Cardiac septum (tissue), 1 donor: ENCODE measurements at places on chromosomes 1 and 21.

DNA sequence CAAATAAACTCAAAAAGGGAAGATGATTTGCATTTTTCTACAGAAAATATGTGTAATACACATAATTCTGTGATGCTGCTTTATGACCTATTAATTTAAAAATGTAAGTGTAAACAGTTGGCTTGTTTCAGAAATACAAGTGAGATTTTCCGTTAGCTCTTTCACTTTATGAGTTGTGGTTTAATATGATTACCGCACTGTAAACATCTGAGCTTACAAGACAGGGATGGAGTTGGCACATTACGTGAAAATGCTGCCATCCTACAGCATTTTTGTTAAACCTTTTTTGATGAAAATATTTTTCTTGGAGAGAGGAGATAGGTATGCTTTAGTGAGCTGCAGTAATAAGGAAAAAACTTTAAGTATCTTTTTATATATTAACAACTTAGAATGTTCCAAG lies 426.8 kb upstream of the ADAMTS5 start:
- DNase-seq = no peak

DNA sequence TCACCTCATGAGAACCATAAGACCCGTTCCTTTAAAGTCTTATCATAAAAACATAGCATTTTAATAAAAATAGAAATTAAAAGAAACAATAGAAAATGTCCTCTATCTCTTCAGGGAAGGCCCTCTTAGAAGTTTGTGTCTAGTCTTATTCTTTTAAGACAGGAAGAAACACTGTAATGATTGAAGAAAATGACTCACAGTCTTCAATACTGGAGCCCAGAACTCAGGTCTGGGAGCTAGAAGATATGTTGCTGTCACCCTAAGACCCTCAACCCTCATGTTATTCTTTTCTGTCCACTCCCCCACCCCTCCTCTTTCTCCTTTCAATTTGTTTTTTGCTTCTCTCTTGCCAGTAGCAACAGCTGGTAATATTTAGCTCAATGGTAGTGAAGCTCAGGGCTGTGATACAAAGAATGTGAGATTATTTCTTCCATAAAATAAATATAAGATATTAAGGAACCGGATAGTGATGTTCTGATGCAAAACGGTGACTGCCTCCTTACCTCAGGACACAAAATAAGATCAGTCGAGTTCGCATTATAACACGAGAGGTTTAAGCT lies 12.0 kb downstream of the DUSP10 start:
- DNase-seq = no peak

GRCh38 chr1:33001282-33001681 lies 35.4 kb downstream of the AK2 start:
- DNase-seq = no peak

GRCh38 chr1:176854758-176855745 lies 309.5 kb downstream of the ASTN1 start:
- DNase-seq = no peak

GRCh38 chr21:34574601-34575529 lies 40.0 kb downstream of the RCAN1 start:
- no peak for DNase-seq

- no peak for DNase-seq
Observed at GRCh38 chr1:35120458-35121133, 41.4 kb downstream of the ZMYM1 start.

- DNase-seq = no peak
Observed at GRCh38 chr1:186775036-186775435, 53.7 kb upstream of the PLA2G4A start.

DNA sequence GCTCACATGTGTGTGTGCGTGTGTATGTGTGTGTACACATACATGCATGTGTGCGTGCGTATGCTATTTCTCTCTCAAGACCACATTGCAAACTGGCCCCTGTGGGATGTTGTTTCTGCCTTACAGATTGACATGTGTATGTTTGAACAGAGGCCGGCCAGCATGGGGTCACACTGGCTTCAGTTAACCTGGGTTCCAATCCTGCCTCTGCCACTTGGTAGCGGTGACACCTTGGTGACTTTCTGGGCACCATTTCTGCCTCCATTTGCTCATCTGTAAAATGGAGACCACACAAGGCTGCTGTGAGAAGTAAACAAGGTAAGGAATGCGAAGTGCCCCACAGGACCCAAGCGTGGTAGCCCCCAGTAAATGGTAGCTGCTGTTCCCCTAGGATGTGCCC lies 51.7 kb downstream of the TCP10L start:
- no peak for DNase-seq

- no peak for DNase-seq
Observed at GRCh38 chr1:18396247-18396980, 84.3 kb upstream of the KLHDC7A start.

DNA sequence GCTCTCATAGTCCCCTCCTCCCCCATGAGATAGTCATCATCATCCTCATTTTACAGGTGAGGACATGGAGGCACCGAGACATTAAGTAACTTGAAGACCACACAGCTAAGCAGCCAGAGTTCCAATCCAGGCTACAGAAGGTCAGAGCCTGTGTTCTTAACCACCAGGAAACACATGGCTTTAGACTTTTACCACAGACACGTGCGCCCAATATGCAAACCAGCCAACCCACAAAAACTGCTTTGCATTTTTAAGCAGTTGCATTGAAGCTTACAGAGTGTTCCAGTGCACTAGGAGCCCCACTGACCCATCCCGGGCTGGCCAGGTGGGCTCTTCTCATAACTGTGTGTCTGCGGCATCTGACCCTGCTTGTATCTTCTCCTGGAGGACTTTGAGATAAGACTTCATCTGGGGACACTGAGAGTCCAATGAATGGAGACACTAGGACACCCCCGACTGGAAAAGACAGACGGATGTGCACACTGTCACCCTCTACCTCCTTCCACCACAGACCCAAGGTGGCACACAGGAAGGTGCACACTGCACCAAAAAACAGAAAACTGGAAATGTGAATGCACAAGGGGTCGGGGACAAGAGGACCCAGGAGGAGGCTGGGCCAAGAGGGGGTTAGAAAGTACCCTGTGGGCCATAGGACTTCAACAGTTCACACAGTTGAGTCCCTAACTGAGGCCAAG lies 56.4 kb downstream of the ETS2 start:
- DNase-seq = no peak

- peak; percentile 89 for DNase-seq
Observed at GRCh38 chr1:16019644-16020277, 1.9 kb upstream of the HSPB7 start.

- DNase-seq = peak; percentile 83
Observed at GRCh38 chr21:38289705-38290485, 33.1 kb downstream of the KCNJ15 start.

GRCh38 chr21:33268737-33269441 lies 2.7 kb downstream of the IL10RB start:
- DNase-seq = no peak

GRCh38 chr1:41455479-41456332 lies 28.8 kb downstream of the EDN2 start:
- peak; percentile 90 for DNase-seq

GRCh38 chr1:82125119-82125518 lies 324.4 kb downstream of the ADGRL2 start:
- DNase-seq = no peak

GRCh38 chr1:183391863-183392262 lies 26.3 kb downstream of the NMNAT2 start:
- DNase-seq = no peak

GRCh38 chr1:24558902-24559791 lies 3.3 kb downstream of the NCMAP start:
- peak; percentile 75 for DNase-seq

GRCh38 chr21:27250366-27250765 lies 283.5 kb upstream of the ADAMTS5 start:
- DNase-seq = no peak

DNA sequence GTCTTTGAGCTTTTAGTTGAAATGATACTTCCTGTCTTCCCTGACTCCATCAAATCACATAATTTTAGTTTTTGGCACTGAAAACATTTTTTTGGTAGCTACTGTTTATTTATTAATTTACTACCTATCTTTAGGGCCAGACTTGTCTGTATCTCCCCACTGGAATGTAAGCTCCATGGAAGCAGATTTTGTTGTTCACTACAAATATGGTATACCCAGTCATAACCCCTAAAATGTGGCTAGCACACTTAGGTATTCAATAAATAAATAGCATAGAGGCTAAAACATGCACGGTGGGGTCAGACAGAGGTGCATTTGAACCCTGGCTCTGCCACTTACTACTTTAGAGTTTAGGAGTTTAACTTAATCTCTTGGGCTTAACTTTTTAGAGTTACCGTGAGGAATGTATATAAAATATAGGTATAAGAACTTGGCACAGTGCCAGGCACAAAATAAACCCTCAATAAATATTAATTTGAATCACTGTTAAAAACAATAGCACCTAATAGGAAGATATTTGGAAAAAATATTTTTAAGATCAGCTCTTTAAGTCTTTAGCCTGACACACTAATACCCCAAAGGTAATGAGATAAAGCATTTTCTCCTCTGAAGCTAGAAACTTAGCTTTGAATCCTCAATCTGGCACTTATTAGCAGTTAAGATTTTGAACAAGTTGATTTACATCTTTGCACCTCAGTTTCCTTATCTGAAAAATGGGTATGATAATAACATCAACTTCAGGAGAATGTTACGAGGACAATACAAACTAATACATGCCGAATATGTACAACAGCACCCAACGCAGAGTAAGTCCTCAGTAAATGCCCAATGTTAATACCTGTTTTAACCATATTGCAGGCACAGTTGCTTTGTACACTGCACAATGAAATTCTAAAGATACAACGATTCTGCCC lies 59.6 kb upstream of the HP1BP3 start:
- no peak for DNase-seq

DNA sequence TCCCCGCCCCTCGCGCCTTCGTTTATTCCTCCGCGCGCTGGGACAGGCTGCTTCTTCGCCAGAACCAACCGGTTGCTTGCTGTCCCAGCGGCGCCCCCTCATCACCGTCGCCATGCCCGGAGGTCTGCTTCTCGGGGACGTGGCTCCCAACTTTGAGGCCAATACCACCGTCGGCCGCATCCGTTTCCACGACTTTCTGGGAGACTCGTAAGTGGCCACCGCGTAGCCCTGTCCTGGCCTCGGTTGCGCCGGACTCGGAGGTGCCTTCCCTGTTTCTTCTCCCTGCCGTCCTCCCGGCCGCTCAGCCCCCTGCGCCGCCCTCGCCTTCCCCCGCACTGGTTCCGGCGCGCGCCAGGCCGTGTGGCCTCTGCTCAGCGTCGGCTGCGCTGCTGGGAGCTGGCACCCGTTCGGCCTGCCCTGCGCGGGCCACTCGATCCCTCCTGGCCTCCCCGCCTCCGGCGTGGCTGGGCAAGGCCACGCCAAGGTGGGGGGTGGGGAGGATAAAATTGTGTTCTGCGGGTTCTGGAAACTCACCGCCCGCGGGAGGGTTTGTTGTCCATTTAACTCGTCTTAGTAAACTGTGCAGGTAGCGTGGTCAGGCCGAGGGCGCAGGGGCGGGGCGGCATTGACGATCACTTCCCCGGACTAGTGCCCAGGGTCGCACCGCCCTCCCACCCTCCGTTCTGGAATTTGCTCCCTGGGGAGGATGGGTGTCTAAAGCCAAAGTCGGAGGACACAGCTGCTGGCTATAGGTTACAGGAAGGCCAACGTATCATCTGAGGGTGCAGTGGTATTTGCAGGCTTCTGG lies at the start of gene PRDX6:
PRDX6 (plus strand) TSS at position 50 of the 808 bp plus-strand sequence; CDS start at position 113, 63 bp downstream.
- peak; percentile 96 for DNase-seq

DNA sequence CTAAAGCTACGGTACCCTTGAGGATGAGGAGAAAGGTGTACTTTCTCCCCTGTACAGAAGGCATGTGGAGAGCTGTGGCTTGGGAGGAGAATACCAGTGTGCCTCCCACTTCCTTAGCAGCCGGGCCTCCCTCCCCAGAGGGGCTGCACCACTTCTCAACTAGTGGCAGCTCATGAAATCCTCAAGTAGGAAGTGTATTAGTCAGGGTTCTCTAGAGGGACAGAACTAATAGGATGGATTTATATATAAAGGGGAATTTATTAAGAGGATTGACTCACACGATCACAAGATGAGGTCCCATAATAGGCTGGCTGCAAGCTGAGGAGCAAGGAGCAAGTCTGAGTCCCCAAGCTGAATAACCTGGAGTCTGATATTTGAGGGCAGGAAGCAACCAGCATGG lies 53.1 kb upstream of the PPP2R5A start:
- DNase-seq = no peak

DNA sequence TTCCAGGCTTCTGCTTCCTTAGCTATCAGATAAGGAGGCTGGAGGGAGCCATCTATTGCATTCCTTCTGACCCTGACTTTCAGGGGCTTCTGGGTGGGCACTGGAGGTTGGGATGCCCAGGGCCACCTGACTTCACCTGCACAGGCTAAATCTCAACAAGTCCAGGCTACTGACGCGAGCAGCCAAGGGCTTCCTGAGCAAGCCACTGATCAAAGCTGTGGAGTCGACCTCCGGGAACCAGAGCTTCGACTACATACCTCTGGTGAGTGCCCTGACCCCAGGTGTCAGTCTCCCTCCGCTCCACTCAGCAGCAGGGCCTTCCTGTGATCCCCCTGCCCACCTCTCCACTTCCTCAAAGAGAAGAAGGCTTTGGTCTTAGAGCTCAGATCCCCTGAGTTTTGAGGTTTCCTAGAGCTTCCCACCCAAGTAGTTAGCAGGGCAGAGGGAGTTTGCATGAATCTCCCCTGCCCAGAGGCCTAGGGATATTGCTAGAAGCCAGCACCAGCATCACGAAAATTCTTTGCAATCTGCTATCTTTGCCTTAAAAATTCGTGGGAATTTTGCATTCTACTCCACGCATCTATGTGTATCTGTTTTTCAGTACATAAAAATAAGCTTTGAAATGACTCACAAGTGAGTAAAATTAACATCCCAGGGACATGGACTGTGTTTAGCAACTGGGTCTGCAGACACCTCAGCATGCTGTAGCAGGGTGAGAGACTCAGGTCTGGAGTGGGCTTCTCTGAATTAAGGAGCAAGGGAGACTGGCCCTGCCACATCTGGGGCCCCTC lies 61.4 kb downstream of the VWA5B1 start:
- no peak for DNase-seq

DNA sequence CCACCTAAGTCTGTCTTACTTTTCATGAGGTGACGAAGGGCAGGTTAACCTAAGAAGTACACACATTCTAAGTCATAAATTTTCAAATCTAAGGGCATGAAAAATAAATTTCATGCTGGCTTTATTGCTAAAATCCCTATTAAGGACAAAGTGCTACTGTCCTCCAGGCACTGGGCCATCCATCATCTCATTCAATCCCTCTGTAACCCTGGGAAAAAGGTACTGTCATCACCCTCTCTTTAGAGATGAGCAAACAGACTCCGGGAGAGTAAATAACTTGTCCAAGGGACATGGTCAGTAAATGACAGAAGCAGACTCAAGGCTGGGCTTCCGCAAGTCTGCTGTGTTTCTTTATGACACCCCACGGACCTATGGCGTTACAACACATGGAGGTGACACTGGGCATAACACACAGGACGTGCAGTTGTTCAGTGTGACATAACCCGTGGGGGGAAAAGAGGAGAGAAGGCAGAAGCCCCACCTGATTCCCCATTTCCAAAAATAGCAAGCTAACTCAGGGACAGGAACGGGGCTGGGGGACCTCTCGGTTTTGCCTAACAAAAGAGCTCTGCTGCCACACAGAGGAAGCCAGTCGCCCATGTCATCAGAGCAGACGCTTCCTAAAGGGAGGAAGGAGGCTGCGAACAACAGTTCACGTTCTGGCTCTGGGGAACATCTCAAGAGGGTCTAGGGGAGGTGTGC lies 12.5 kb upstream of the SRM start:
- no peak for DNase-seq
